ENCODE measurements at places on chromosomes 3 and 15.

DNA sequence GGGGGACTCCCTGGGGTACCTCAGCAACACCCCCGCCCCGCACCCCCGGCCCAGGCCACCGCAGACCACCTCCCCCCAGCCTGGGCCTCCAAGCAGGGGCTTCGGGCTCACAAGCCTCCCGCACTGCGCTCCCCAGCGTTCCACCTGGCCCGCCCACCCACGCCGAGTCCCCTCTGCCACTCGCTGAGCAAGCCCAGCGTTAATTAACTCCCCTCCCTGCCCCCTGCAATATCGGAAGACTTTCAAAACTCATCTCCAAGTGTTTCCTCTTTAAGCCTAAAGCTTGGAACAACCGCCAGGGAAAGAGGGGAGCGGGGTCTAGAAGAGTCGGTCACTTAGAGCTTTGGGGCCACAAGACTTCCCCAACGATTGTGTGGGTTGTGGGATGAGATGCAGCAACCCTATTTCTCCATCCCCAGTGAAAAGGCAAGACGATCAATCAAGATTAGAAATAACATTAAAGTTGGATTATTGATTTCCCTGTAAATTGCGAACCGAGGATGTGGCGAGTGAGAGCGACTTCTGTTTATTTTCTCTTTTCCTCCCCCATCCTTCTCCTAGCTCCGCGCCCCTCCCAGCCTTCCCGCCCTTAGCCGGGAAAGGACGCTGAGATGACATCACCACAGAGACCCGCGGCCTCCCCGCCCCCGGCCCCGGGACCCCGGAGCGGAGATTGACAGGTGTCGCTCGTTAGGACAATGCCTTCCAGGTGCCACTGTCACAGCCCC lies 30.2 kb downstream of the NR2F2 start:
- DNase-seq, result no peak

DNA sequence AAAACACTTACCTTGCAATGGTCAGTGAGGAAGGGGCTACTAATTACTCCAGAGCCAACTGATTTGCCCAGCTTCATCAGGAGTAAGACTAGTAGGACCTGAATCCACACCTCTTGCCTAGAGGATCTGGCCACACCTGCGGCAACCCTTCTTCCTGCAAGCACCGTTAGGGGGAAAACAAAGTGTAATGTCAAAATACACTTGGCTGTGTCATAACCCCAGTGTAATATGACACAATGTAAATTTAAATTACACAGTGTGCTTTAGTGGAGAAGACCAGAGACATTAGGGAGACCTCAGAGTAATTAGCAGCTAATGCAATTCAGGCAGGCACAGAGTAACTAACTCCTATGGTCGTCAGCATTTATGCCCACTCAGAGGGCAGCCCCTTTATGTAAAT lies 308.5 kb upstream of the ARRDC4 start:
- no peak for DNase-seq

- DNase-seq, result no peak
These were observed 567.8 kb downstream of the ZIC1 start for GRCh38 chr3:147977001-147977400.

GRCh38 chr3:154716170-154716569 lies 286.2 kb upstream of the GPR149 start:
- DNase-seq, result no peak

DNA sequence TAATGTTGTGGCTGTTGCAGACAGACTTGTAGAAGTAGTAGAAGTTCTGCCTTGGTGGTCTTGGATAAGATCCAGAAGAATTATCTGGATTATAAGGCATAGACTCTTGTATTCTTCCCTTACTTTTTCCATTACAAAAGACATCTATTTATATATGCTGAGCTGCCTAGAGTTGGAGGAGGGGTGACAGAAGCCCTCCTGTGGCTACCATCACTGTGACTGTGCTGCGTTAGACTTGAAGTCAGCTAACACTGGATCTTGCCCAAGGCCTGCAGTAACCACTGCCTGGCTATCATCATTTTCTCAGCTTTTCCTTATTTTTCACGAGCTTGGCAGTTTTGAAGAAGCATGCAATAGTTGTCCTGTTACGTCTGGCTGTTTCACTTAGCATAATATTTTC lies 684.8 kb upstream of the BCHE start:
- DNase-seq, result no peak

- DNase-seq, result no peak
These were observed 9.5 kb downstream of the SEMA4B start for GRCh38 chr15:90210593-90210992.

DNA sequence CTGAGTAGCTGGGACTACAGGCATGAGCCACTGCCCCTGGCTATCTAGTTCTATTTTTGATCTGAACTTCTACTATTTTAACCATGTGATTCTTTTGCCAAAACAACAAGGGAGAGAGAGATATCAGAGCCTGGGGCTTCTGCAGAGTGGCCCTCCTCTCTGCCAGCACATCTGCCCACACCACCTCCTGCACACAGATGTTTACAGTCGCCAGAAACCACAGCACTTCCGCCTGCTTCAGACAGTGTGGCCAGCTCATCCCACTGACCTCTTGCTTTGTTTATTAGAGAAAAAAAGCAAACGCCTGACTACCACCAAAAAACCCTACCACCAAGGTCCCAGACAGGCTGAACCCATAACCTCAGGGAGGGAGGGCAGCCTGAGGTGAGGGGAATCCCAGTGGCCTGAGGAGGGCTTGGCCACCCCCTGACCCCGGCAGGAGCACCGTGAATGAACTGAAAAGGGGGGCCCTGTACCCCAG lies 85.9 kb upstream of the ABHD2 start:
- DNase-seq, result peak; percentile 53

DNA sequence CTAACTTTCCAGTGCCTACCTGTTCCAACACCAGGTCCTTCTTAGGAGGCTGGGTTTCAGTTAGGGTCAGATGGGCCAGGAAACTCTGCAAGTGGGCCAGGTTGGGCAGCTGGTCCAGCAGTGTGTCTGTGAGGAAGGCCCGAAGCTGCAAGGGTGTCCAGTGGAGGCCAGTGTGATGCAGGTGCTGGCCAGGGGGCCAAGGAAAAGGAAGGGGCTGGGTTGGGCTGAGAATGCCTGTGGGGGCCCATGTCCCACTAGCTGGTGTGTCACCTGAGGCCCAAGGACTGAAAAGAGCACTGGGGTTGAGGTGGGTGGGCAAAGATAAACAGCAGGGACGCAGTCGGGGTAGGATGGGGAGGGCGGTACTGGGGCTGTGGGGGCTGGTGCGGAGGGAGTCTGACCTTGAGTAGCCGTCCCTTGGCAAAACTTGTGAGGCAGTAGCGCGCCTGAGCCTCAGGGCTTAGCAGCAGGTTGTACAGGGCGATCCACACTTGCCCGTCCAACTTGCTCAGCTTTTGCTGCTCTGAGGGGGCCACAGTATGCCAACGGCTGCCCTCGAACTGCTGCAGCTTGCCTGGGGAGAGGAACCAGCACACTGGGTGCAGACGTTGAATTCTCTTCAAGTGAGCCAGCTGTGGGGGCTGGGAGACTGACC lies 1.5 kb upstream of the RASSF1 start:
- DNase-seq, result no peak

- no peak for DNase-seq
These were observed 22.5 kb downstream of the RIOX2 start for GRCh38 chr3:97949743-97950142.

- DNase-seq, result no peak
These were observed 378.1 kb upstream of the ZNF385D start for GRCh38 chr3:22129101-22129500.

DNA sequence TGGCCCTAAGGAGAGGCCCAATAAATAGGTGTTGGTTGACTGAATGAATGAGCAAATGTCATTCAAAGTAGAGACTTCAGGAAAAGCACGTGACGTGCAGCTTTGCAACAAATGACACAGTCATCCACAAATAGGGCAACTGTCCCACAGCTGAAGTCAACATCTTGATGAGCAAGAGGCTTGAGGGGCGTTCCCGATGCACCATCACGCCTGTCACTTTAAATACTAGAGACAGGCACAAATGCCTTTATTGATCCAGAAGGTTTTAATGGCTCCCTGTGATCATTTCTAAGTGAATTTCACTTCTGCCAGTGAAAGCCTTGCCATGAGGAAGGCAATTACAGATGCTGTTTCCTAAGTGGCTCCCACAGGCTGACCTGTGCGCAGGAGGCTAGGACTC lies 43.6 kb downstream of the ABTB1 start:
- peak; percentile 42 for DNase-seq

DNA sequence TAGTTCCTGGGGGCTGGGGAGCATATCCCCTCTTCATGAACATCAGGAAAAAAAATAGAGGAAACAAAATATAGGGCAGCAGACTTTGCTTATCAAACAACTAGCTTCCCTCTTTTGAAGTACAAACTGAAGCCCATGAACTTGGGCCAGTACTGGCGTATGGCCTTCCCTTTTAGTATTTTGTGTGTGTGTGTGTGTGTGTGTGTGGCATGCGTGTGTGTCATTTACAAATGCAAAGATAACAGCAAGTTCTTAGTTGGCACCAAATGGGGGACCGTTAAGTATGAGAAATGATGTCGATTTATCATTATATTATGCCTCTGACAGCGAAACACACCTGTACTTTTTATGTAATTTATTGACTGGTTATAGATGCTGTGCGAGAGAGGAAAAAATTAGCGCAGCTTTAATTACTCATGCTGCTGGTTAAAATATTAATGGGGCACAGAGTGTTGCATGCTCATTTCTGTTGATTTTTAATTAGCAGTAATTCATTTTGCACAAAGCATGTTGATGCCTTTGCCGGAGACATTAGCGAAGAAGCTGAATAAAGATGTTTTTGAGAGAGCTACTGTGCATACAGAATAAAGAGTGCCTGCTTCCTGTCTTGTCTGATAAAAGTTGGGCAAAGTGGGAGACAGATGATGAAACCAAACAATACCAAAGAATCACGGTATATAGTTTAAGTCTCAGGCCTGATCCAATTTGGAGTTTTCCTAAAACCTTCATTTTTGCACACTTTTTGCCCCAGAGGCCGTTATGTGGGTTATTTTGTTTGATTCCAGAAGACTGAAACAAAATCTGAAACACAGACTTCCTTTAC lies 297.1 kb downstream of the SATB1 start:
- DNase-seq, result no peak

- DNase-seq, result no peak
These were observed 108.1 kb upstream of the RNF7 start for GRCh38 chr3:141629976-141630375.

DNA sequence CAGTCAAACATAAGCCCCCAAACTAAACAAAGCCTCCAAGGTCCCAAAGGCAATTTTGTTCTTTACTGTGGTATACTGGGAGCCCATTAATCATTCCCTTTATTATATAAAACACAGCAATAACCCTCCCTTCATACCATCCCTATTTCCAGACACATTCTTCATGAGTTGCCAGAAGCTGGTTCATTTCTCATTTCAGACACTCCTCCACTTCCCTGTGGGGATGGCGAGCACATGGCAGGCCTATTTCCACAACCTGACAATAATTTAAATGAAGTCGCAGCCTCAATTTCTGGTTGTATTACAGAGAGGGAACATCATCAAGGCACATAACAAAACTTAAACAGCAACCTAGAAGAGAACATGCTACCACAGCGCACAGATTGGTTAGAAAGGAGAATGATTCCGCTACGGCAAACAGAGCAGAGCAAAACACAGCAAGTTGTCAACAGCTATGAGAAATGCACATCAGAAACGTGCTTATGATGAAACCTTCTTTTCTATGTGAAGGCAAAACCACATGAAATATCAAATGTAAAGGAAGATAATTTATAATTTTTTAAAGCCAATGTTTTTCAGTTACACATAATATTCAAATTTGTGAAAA lies 63.3 kb upstream of the ARHGEF3 start:
- DNase-seq, result no peak

DNA sequence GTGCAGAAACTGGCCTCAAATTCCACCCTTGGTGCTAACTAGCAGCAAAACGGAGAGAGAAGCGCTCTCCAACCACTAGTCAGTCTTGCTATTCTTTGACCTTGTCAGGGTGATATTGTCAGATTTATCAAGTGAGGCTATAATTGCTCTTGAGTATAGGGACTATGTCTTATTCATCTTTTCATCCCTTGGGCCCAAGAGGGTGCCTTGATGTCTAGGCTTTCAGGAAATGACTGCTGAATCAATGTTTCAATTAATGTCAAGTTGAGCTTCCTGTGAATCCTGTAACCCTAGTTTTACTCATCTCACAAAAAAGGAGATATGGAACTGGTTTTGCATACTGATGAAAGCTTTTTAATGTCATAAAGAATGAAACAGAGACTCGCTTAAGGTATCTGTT lies 701.3 kb downstream of the EDEM1 start:
- DNase-seq, result no peak

- no peak for DNase-seq
These were observed 225.6 kb downstream of the ADAMTS9 start for GRCh38 chr3:64462203-64462602.

GRCh38 chr3:3129579-3129978 lies 2.8 kb downstream of the TRNT1 start:
- DNase-seq, result no peak

- peak; percentile 39 for DNase-seq
These were observed 435 bp downstream of the SLC35G2 start for GRCh38 chr3:136819392-136819730.

- DNase-seq, result no peak
These were observed 499.6 kb upstream of the KCNMB2 start for GRCh38 chr3:178036451-178037144.

- DNase-seq, result no peak
These were observed 278.6 kb downstream of the NTRK3 start for GRCh38 chr15:87977907-87978306.

- DNase-seq, result peak; percentile 94
These were observed 5.8 kb downstream of the PRRT3 start for GRCh38 chr3:9946112-9947024.

GRCh38 chr15:53472883-53473282 lies 286.6 kb downstream of the WDR72 start:
- no peak for DNase-seq

DNA sequence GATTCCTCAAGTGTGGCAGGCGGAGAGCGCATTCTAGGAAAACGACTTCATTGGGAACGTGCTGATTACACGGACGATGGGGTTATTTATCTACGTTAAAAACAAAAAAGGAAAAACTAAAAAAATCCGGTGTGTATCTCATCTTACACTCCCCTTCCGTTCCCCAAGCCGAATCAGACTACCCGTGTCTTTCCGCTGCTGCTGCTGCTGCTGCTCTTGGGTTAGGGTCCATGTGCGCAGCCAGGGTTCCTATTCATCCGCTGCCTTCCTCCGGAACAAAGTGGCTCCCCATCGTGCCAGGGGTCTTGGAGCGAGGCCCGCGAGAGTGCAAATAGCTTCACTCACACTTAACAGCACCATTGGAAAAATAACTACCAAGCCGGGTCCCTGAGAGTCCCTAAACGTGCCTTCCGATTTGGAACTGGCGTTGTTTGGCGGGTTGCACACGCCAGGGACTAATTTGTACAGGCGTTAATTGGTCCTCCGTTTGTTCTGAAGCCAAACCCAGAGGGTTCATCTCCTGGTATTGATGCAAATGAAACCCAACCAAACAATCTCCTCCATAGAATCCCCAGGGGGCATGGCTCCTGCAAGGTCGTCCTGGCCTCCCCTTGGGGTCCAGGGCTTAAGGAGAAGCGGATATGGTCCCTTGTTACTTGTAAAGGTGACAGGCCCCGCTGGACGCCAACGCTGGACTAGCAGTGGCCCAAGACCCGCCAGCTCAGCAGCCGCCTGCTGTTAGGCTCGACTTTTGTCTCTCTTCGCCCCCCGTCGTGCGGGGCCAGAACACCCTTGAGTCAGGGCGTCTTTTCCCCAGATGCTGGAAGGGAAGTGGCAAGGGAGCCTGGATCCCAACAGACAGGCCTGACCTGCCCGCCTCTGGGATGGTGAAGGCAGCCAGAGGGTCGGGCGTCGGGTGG lies 11.0 kb upstream of the ONECUT1 start:
- no peak for DNase-seq
